Muscle of leg (tissue), 16 donors: ENCODE measurements at places on chromosomes 2 and 18. TPM values are rescaled to one million over a fixed set of nuclear protein-coding genes. Genes with fewer than 3 reads are reported as not detected.

DNA sequence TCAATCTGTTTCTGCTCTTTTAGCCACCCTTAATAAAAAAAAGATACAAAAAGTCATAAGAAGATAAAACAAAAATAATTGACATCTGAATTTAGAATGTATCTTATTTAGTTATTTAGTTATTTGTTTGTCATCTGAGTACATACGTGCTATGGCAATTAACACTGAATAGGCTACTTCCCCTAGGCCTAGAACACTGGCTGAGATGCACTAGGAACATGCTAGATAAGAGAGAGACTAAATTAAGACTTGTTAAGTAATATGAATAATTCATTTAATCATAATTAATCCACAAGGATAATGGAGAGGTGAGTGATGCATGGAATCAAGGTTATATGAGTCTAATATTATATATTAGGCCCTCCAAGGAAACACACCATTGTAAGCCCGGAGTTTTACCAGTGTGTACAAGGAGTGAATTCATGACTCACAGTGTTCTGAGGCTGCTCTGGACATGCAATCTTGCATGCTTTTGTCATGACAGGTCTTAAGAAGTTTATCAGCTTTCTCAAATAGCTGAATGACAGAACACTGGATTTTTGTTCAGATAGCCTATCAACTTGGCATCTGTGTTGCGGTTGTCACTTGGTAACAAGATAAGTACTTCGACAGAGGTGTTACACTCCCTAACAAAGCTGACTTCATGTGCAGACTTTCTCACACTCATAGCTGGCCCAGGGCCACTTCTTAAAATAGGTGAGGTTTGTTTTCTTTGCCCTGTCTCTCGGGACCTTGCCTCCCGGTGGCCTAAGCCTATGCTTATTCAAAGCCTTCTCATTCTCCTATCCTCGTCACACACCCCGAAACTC lies 5.0 kb upstream of the SERPINB2 start:
- no peak for DNase-seq
- H3K27ac ChIP-seq: no peak overlapping the region
- no peak overlapping the region for H3K4me3 ChIP-seq
- H3K27me3 ChIP-seq: no peaks in the 10 kb centered on the region
- no peaks in the 10 kb centered on the region for H3K4me1 ChIP-seq

DNA sequence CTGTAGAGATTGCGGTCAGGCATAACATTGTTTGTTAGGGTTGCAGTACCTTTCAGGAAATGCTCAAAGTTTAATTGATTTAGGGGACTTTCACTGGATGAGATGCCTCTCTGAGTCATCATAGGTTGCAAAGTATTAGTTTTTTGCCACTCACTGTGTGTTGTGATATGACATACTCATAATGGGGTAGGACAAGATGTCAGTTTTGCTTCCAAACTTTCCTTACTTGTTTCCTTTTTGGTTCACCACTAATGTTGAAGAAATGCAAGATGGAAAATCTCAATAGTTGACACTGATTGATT lies 35.0 kb upstream of the PTH2R start:
- H3K27ac ChIP-seq: no peak overlapping the region
- H3K4me3 ChIP-seq: no peak overlapping the region
- H3K36me3 ChIP-seq: no peaks in the 10 kb centered on the region
- H3K27me3 ChIP-seq: no peaks in the 10 kb centered on the region
- no peak for DNase-seq

GRCh38 chr2:55415300-55415699 lies 4.4 kb downstream of the CCDC88A start:
- no peak for DNase-seq
- no peak overlapping the region for H3K27ac ChIP-seq
- H3K4me3 ChIP-seq: no peak overlapping the region

DNA sequence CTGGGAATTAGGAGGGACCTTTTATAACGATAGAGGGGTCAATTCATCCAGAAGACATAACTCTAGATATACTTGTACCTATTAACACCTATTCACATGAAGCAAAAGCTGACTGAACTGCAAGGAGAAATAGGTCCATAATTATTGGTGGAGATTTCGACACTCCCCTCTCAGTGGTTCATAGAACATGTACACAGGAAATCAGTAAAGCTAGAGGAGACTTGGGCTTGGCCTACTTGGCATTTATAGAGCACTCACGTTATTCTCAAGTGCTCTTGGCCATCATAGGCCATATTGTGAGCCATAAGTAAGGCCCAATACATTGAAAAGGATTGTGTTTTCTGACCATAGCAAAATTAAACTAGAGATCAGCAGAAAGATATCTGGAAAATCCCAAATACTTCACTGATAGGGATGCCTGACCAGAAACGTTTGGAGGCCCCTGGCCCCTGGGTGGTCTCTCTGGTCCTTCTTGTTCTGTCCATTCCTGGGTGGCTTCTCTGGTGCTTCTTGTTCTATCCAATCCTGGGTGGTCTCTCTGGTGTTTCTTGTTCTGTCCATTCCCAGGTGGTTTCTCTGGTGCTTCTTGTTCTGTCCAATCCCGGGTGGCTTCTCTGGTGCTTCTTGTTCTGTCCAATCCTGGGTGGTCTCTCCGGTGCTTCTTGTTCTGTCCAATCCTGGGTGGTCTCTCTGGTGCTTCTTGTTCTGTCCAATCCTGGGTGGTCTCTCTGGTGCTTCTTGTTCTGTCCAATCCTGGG lies 49.0 kb downstream of the SNED1 start:
- H3K4me3 ChIP-seq: no peak overlapping the region
- no peaks in the 10 kb centered on the region for H3K27me3 ChIP-seq
- no peak overlapping the region for H3K27ac ChIP-seq
- no peaks in the 10 kb centered on the region for H3K4me1 ChIP-seq
- no peaks in the 10 kb centered on the region for H3K36me3 ChIP-seq
- no peak for DNase-seq

- H3K27ac ChIP-seq: no peak overlapping the region
- no peaks in the 10 kb centered on the region for H3K36me3 ChIP-seq
- peak; percentile 57 for DNase-seq
- peak overlapping the region; percentile 35 for H3K4me3 ChIP-seq
- peaks cover 98% of the 10 kb centered on the region for H3K27me3 ChIP-seq
- H3K4me1 ChIP-seq: peaks cover 47% of the 10 kb centered on the region
These were observed 7.4 kb downstream of the DLX2 start for GRCh38 chr2:172095146-172095904.

DNA sequence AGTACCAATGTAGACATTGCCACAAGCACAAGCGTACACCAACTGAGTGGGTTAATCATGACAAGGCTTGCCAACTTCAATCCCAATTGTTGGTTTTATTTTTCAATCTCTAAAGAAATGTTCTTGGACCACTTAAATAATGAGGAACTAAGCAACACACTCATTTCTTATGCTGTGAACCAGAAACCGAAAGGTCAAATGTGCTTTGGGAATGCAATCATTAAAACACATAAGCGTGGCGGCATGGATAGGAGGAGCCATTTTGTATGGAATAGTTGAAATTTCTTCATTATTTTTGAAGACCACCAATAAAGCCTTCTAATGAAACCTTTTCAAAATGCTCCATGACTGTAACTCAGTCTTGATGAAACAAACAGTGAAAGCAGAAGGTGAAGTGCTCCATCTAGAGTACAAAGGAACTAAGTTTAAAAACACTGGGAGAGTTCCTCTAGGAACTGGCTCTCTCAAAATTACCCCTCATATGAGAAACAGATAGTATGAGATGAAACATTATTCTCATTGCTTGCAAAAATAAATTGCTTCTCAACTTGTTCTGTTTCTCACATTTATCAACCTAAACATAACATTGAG lies 113.2 kb upstream of the CHST9 start:
- H3K27me3 ChIP-seq: no peaks in the 10 kb centered on the region
- H3K27ac ChIP-seq: no peak overlapping the region
- no peaks in the 10 kb centered on the region for H3K4me1 ChIP-seq
- no peak overlapping the region for H3K4me3 ChIP-seq
- no peaks in the 10 kb centered on the region for H3K36me3 ChIP-seq
- peak; percentile 18 for DNase-seq

- peaks cover 90% of the 10 kb centered on the region for H3K4me1 ChIP-seq
- no peaks in the 10 kb centered on the region for H3K36me3 ChIP-seq
- DNase-seq: peak; percentile 77
- H3K27me3 ChIP-seq: no peaks in the 10 kb centered on the region
- H3K4me3 ChIP-seq: no peak overlapping the region
These were observed 91.6 kb downstream of the RHOB start for GRCh38 chr2:20538308-20539132.

- H3K27ac ChIP-seq: no peak overlapping the region
- peaks cover 4% of the 10 kb centered on the region for H3K27me3 ChIP-seq
- no peak overlapping the region for H3K4me3 ChIP-seq
- H3K4me1 ChIP-seq: no peaks in the 10 kb centered on the region
- DNase-seq: peak; percentile 19
These were observed 44.0 kb downstream of the SGPP2 start for GRCh38 chr2:222468346-222468745.

- no peaks in the 10 kb centered on the region for H3K36me3 ChIP-seq
- peaks cover 19% of the 10 kb centered on the region for H3K4me1 ChIP-seq
- H3K27ac ChIP-seq: no peak overlapping the region
- DNase-seq: no peak
These were observed 66.7 kb upstream of the RMDN2 start for GRCh38 chr2:37858400-37858711.

GRCh38 chr2:105718846-105719481 lies 25.7 kb upstream of the NCK2 start:
- H3K4me3 ChIP-seq: no peak overlapping the region
- H3K36me3 ChIP-seq: no peaks in the 10 kb centered on the region
- no peak for DNase-seq
- H3K27ac ChIP-seq: no peak overlapping the region

- no peaks in the 10 kb centered on the region for H3K27me3 ChIP-seq
- H3K4me3 ChIP-seq: no peak overlapping the region
- H3K36me3 ChIP-seq: no peaks in the 10 kb centered on the region
- H3K27ac ChIP-seq: no peak overlapping the region
- H3K4me1 ChIP-seq: no peaks in the 10 kb centered on the region
- DNase-seq: no peak
These were observed 217.4 kb downstream of the KCNE4 start for GRCh38 chr2:223269386-223269785.

GRCh38 chr2:45345331-45346234 lies 265.5 kb downstream of the SRBD1 start:
- DNase-seq: no peak
- H3K27ac ChIP-seq: no peak overlapping the region
- no peaks in the 10 kb centered on the region for H3K36me3 ChIP-seq
- peaks cover 6% of the 10 kb centered on the region for H3K27me3 ChIP-seq
- no peak overlapping the region for H3K4me3 ChIP-seq
- H3K4me1 ChIP-seq: peaks cover 14% of the 10 kb centered on the region

DNA sequence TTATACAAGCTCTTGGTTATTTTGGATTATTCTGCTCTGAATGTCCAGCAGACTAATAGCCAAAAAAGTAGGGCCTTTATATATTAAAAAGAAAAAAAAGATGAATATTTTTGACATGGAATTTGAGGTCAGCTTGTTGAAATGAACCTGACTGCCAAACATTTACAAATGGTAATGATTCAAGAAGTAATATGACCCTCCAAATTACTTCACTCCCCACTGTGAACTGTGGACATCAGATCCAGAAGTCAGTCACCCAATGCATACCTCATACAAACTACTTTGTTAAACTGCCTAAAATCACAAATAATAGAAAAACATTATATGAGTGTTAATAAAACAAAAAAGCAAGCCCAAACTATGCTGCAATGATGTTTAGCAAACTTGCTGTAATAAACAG lies 10.0 kb downstream of the EPG5 start:
- no peak overlapping the region for H3K4me3 ChIP-seq
- H3K36me3 ChIP-seq: peaks cover 27% of the 10 kb centered on the region
- H3K27me3 ChIP-seq: no peaks in the 10 kb centered on the region

GRCh38 chr18:34342960-34343359 lies 118.2 kb upstream of the NOL4 start:
- H3K27me3 ChIP-seq: no peaks in the 10 kb centered on the region
- DNase-seq: no peak
- no peaks in the 10 kb centered on the region for H3K36me3 ChIP-seq
- no peaks in the 10 kb centered on the region for H3K4me1 ChIP-seq
- H3K4me3 ChIP-seq: no peak overlapping the region

The ARHGAP28 gene
- 36.0 TPM for polyA plus RNA-seq

The PROM2 gene
- 0.60 TPM for polyA plus RNA-seq

The ADRA2B gene
- polyA plus RNA-seq: 3.0 TPM

The ERCC3 gene
- 41.5 TPM for polyA plus RNA-seq

The TMEM163 gene
- polyA plus RNA-seq: 1.8 TPM

The IMP4 gene
- 38.0 TPM for polyA plus RNA-seq

The ADGRF3 gene
- 0.12 TPM for polyA plus RNA-seq

The PRSS56 gene
- polyA plus RNA-seq: 1.8 TPM
